Panc1 (cell line): ENCODE measurements at places on chromosomes 6 and 20. TPM values are rescaled to one million over a fixed set of nuclear protein-coding genes. Genes with fewer than 3 reads are reported as not detected.

- H3K27ac ChIP-seq, result no peak overlapping the region
- no peak for DNase-seq
- no peaks in the 10 kb centered on the region for H3K4me1 ChIP-seq
- no peaks in the 10 kb centered on the region for H3K27me3 ChIP-seq
Measured at GRCh38 chr20:57633945-57634491, 13.8 kb upstream of the ZBP1 start.

DNA sequence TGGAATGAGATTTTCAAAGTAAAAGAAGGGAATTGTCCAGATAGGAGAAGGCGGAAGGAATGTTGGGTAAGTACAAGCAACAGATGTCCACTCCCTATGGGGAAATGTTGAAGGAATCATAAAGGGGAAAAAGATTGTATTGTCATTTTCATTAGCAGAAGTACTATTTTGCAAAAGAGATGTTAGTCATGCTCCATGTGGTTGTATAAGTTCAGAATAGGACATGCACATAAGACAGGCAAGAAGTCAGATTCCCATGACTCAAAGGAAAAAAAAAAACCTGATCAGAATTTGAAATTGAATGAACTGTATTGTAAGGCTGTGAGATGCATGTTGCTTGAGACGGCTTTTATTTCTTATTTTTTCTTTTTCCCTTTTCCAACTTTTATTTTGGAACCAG lies 36.8 kb downstream of the GRM1 start:
- H3K36me3 ChIP-seq, result no peaks in the 10 kb centered on the region
- H3K4me3 ChIP-seq, result no peak overlapping the region
- no peaks in the 10 kb centered on the region for H3K27me3 ChIP-seq
- no peak for DNase-seq

- no peaks in the 10 kb centered on the region for H3K4me1 ChIP-seq
- no peaks in the 10 kb centered on the region for H3K27me3 ChIP-seq
- H3K27ac ChIP-seq, result no peak overlapping the region
- no peak for DNase-seq
- H3K36me3 ChIP-seq, result peaks cover 28% of the 10 kb centered on the region
- no peak overlapping the region for H3K4me3 ChIP-seq
Measured at GRCh38 chr6:34858681-34859080, 29.2 kb downstream of the TAF11 start.

GRCh38 chr6:154848580-154848979 lies 115.4 kb downstream of the SCAF8 start:
- DNase-seq, result no peak
- peaks cover 13% of the 10 kb centered on the region for H3K4me1 ChIP-seq
- no peak overlapping the region for H3K27ac ChIP-seq
- H3K4me3 ChIP-seq, result no peak overlapping the region

DNA sequence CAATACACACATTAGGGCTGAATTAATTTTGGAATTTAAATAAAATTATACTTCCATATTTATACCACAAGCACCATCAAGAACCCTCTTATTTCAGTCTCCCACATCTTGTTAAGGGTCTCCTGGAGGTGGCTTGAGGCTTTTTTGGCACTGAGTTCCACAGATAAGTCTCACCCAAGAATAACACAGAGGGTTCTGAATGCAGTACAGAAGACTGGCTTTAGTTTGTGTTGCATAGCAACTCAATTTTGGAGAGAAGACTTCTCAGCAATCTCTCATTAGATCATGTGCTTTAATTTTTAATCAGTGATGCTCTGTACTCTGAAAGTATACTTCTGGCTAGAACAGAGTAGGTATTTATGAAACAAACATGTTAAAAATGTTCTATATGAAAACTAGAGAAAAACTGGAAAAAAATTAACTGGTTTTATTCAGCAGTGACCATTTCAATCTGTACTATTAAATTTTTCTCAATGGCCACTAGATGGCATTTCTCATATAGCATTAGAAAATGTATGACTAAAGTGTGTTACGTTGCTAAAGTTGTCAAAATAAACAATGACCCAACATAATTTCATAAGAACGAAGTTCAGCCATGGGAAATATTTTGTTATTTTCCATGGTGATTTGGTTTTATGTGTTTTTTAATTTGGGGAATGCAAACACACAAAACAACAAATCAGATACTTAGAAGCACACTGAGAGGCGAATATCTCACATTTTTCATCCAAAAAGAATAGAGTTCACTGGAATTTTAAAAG lies 32.7 kb upstream of the MAP7 start:
- H3K4me3 ChIP-seq, result no peak overlapping the region
- no peak overlapping the region for H3K27ac ChIP-seq
- no peak for DNase-seq
- H3K27me3 ChIP-seq, result no peaks in the 10 kb centered on the region
- no peaks in the 10 kb centered on the region for H3K4me1 ChIP-seq

Gene EPB41L2
- total RNA-seq, result 199 TPM

Gene SLC22A1
- total RNA-seq, result 0.98 TPM
